Small intestine (tissue), 16 donors: ENCODE measurements at places on chromosomes 6 and 20. TPM values are rescaled to one million over a fixed set of nuclear protein-coding genes. Genes with fewer than 3 reads are reported as not detected.

- H3K27me3 ChIP-seq = no peaks in the 10 kb centered on the region
- peak overlapping the region; percentile 90 for H3K27ac ChIP-seq
- peak overlapping the region; percentile 85 for H3K4me3 ChIP-seq
- H3K4me1 ChIP-seq = peaks cover 9% of the 10 kb centered on the region
- peaks cover 41% of the 10 kb centered on the region for H3K36me3 ChIP-seq
Measured at GRCh38 chr20:63864545-63864977, 509 bp upstream of the TPD52L2 start.

Gene HDGFL1
- not detected for polyA plus RNA-seq

DNA sequence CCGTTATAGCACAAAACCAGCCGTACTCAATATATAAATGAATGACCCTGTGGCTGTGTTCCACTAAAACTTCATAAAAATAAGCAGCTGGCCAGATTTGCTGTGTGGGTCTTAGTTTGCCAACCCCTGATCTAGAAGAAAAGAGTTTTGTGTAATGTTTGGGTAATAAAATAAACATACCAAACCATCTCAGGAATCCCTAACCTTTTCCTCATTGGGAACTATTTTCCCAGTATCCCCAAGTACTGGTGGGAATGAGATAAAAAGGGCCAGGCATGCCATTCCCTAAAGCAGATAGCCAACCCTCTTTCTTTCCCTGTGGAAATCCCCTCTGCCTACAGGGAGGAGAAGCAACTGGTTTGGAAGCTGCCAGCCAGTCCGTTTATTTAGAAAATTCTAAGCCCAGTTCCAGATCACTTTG lies 169.1 kb upstream of the AKAP12 start:
- no peak overlapping the region for H3K4me3 ChIP-seq
- no peaks in the 10 kb centered on the region for H3K27me3 ChIP-seq
- DNase-seq = no peak
- H3K36me3 ChIP-seq = no peaks in the 10 kb centered on the region
- H3K4me1 ChIP-seq = no peaks in the 10 kb centered on the region

DNA sequence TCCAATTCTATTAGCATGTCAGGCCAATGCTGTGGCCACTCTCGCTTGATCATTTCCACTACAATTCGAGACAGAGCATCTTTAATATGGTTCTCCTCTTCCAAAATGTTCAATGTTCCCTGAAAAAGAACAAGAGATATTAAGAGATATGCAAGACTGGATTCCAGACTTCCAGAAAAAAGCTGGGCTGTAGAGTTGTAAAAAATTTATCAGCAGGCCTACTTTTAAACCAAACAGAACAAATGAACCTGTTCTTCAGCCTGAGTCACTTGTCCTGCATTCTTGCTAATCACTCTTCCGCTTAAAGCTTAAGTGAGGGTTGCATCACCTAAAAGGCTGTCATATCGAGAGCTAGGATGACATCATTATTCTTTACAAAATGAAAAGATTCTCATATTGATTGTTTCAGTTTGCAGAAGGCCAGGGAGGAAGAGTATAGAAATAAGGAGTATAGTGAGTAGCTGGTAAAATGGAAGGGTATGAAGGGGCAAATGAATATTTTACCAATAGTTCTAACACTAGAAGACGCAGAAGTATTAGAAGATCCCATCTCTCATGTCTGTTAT lies 4.9 kb downstream of the XPO5 start:
- DNase-seq = no peak
- no peaks in the 10 kb centered on the region for H3K27me3 ChIP-seq
- no peaks in the 10 kb centered on the region for H3K4me1 ChIP-seq
- H3K36me3 ChIP-seq = peaks cover 36% of the 10 kb centered on the region
- H3K27ac ChIP-seq = no peak overlapping the region
- H3K4me3 ChIP-seq = no peak overlapping the region

Gene GJA1
- polyA plus RNA-seq = 0.89 TPM

DNA sequence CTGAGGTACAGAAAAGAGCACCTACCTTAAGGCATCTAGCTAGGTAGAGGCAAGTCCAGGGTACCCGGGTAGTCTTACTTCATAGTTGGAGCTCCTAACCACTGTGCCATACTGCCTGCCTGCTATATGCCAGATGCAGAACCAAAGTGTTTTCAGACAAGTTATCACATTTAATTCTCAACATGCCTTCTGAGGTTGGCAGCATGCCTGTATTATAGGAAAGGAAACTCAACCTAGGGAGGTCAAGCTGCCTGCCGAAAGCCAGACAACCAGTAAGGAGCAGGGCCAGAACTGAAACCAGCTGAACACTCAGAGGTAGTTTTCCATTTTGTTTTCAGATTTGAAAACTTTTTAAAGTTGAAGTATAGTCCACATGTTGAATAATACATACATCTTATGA lies 5.4 kb downstream of the CTNNBL1 start:
- no peak overlapping the region for H3K27ac ChIP-seq
- no peaks in the 10 kb centered on the region for H3K27me3 ChIP-seq
- no peak overlapping the region for H3K4me3 ChIP-seq
- peaks cover 3% of the 10 kb centered on the region for H3K36me3 ChIP-seq

- peaks cover 5% of the 10 kb centered on the region for H3K4me1 ChIP-seq
- no peak overlapping the region for H3K27ac ChIP-seq
- H3K36me3 ChIP-seq = no peaks in the 10 kb centered on the region
- no peaks in the 10 kb centered on the region for H3K27me3 ChIP-seq
Measured at GRCh38 chr6:101011186-101011585, 130.1 kb upstream of the ASCC3 start.

DNA sequence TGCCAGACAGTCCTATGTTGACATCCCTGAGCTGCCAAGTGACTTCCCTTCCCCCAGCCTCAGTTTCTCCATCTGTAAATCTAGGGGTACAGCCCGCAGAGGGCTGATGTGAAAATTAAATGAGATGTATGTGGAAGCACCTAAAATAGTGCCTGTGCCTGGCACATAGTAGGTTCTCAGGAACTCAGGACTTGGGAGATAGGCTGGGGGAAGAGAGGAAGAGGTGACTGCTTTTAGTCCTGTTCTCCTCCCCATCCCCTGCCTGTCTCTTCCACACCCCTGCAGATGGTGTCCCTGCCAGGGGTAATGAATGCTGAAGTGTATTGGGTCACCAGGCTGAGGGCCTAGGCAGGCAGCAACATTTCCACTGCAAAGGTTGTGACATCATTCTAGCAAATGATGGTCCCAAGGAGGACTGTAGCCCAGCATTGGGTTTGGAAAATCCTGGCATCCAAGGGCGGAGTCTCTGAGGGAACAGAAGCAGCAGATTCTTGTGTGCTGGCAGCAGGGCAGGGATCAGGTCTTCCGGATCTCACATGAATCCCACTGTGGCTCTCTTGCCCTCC lies 1.8 kb downstream of the SNPH start:
- no peaks in the 10 kb centered on the region for H3K36me3 ChIP-seq
- no peak overlapping the region for H3K4me3 ChIP-seq
- no peaks in the 10 kb centered on the region for H3K4me1 ChIP-seq

Gene OPN5
- not detected for polyA plus RNA-seq

DNA sequence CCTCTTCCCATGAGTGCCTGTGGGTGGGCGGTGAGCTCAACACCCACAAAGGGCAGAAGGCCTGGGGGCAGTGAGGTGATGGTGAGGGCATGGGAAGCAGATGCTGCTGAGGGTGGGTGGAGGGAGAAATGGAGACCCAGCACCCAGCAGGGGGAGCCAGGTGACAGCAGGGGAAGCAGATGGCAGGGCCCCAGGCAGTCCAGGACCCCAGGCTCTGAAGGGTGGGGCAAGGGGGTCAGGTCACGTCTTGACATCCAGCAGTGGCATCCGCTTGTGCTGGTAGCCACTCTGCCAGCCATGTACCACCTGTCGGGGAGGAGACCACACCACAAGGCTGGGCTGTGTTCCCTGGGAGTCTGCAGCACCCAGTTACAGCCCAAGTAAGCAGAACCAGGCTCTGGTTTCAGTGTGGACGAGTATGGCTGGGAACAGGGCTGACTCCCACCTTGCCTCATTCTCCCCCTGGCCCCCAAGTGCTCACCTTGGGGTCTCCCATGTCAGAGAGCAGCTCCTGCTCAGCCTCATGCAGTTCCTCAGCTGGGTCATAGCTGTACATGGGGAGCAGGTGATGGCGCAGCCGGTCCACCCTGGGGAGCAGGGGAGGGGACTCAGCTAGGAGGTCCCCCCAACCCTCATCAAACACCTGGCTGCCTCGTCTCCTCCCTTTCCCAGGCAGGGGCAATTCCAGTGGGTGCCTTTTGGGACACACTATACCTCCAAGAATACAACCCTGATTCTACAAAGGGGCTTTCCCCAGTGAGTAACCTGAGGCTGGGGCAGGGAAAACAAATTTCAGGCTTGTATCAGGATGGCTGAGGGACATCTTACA lies 2.0 kb downstream of the SMIM29 start:
- peaks cover under 1% of the 10 kb centered on the region for H3K36me3 ChIP-seq
- H3K4me1 ChIP-seq = no peaks in the 10 kb centered on the region
- DNase-seq = no peak
- H3K27ac ChIP-seq = peak overlapping the region; percentile 0
- H3K27me3 ChIP-seq = no peaks in the 10 kb centered on the region

DNA sequence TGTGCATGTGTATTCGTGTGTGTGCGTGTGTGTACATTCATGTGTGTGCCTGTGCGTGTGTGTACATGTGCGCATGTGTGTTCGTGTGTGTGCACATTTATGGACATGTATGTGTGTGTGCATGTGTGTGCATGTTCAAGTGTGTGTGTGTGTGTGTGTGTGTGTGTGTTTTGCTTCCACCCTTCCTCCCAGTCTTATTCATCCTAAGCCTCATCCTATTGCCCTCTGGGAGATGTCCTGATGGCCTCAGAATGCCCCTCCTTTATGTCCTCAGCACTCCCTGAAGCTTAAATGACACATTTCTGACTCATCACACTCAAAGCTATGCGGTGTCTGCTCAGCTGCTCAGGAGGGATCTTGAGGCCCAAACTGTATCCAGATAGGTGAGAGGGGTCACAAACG lies 76.6 kb upstream of the CCDC167 start:
- no peak overlapping the region for H3K27ac ChIP-seq
- no peaks in the 10 kb centered on the region for H3K36me3 ChIP-seq
- no peak for DNase-seq
- no peaks in the 10 kb centered on the region for H3K4me1 ChIP-seq

GRCh38 chr20:61725966-61726365 lies 339.7 kb downstream of the TAF4 start:
- no peaks in the 10 kb centered on the region for H3K36me3 ChIP-seq
- no peak overlapping the region for H3K4me3 ChIP-seq
- H3K4me1 ChIP-seq = no peaks in the 10 kb centered on the region
- H3K27ac ChIP-seq = no peak overlapping the region
- DNase-seq = no peak
- H3K27me3 ChIP-seq = no peaks in the 10 kb centered on the region

DNA sequence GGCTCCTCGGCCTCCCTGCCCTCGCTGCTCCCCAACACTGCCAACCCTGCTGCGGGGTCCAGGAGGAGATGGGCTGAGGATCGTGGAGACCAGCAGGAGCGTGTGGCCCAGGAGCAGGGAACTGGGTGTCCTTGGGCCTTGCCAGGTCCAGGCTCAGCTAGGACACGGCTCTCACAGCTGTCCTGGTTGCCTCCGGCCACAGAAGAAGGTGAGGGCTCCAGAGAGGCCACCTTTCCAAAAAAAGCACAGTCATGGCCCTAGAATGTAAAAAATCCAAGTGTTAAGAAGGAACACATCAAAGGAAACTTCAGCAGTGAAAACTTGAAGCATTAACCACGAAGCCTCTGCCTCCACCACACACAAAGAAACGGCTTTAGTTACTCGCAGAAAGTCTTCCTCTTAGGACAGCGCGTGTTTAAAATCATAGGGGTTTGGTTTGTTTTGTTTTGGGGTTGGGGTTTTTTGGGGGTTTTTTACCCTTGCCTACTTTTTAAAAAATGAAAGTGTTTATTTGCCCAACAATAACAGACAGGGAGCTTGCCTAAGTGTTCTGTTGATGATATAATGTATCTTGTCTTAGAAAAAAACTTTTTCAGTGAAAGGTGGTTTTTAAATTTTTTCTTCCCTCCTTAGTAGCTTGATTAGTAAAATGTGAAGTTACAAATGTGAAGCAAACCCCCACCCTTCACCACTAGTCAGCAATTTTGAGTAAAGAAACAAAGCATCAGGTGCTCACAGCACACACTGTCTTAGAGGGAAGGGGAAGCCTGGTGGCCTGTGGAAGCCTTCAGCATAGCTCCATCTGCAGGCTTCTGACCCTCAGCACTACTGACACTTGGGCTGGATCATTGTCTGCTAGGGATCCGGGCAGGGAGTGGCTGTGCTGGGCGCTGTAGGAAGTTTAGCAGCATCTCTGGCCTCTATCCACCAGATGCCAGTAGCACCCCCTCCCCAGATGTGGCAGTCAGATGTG lies 60.0 kb downstream of the PTPN1 start:
- H3K27ac ChIP-seq = peak overlapping the region; percentile 1
- H3K27me3 ChIP-seq = no peaks in the 10 kb centered on the region
- DNase-seq = no peak

DNA sequence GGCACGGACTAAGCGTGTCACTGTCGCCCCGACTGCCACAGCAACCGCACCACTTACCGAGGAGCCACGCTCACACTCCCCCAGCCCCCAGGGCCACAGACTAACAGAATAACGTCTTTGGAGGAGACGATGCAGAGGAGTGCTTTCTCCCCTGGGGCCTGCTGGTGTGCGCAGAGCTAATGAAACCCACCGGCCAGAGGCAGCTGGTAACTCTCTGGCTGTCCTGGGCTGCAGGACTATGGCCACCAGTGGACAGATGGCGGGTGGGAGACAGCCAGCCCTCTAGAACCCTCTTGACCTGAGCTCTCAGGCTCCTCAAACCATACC lies 228.0 kb downstream of the DLL1 start:
- no peaks in the 10 kb centered on the region for H3K4me1 ChIP-seq
- no peak for DNase-seq
- H3K4me3 ChIP-seq = no peak overlapping the region
- no peaks in the 10 kb centered on the region for H3K36me3 ChIP-seq

GRCh38 chr20:33883164-33883563 lies 72.0 kb downstream of the CHMP4B start:
- no peak for DNase-seq
- peaks cover 4% of the 10 kb centered on the region for H3K27me3 ChIP-seq

DNA sequence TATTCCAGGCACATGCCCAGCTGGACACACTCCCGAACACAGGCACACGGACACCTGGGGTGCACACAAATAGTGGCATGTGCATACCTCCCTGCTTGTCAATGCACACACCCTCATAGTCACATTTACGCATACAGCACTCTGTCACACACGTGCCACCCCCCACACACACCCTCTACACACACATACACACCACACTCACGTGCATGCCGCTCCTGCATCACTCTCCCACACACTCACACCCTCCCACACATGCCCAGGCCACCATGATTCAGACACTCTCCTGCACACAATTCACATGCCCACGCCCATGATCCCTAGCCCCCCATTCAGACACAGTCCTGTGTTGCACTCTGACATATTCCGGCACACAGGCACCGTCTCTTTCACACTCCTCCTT lies 13.0 kb downstream of the SIRPA start:
- no peak for DNase-seq
- H3K4me3 ChIP-seq = no peak overlapping the region
- H3K36me3 ChIP-seq = peaks cover 5% of the 10 kb centered on the region
- H3K27me3 ChIP-seq = no peaks in the 10 kb centered on the region
- H3K4me1 ChIP-seq = no peaks in the 10 kb centered on the region

DNA sequence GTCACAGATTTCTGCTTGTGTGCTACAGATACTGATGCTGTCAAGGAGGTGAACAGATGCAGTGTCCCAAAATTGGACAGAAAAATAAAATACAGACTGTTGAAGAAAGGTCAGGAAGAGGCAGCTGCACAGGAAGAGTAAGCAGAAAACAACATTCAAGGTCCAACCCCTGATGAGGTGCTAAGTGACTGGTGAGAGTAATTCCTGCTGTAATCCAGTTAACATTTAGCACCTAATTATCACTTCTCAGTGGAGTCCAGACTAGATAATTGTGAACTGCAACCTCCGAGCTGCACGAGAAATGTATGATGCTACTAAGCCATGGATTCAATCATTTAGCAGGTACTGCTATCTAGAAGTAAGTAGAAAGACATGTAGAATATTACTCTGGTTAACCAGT lies 36.3 kb upstream of the NRSN1 start:
- no peaks in the 10 kb centered on the region for H3K27me3 ChIP-seq
- H3K4me1 ChIP-seq = no peaks in the 10 kb centered on the region
- DNase-seq = no peak
- no peaks in the 10 kb centered on the region for H3K36me3 ChIP-seq

Gene ZFP64
- polyA plus RNA-seq = 9.3 TPM
